ENCODE measurements at places on chromosomes 1 and 21.
A peak's percentile ranks its signal among the peaks of the same experiment; 100 is the strongest.

- no peak for DNase-seq
Measured at GRCh38 chr1:81681114-81681513, 119.6 kb upstream of the ADGRL2 start.

GRCh38 chr1:3741566-3742438 lies 10.4 kb upstream of the CCDC27 start:
- DNase-seq = no peak

DNA sequence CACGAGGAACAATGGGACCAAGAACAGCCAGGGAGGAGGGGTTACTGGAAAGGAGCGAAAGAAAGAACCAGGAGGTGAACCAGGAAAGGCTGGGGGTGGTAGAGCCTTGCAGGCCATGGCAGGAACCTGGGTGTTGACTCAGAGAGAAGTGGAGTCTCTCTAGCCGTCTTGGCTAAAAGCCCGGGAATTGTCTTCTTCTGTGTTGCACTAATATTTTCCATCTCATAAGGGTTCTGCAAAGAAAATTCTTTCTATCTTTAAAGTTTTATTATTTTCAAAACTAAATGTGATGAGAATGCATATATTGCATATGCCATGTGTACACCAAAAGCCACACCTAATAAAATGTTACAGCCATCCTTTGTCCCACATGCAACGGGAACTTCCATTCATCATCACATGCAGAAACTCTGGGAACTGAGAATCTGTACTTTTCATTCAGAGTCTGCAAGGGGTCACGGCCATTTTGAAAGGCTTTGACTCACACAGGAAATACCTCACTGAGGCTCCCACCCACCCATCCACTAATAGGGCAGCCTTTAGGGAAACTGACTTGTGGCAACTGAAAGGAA lies 38.0 kb downstream of the ERG start:
- peak; percentile 42 for DNase-seq

DNA sequence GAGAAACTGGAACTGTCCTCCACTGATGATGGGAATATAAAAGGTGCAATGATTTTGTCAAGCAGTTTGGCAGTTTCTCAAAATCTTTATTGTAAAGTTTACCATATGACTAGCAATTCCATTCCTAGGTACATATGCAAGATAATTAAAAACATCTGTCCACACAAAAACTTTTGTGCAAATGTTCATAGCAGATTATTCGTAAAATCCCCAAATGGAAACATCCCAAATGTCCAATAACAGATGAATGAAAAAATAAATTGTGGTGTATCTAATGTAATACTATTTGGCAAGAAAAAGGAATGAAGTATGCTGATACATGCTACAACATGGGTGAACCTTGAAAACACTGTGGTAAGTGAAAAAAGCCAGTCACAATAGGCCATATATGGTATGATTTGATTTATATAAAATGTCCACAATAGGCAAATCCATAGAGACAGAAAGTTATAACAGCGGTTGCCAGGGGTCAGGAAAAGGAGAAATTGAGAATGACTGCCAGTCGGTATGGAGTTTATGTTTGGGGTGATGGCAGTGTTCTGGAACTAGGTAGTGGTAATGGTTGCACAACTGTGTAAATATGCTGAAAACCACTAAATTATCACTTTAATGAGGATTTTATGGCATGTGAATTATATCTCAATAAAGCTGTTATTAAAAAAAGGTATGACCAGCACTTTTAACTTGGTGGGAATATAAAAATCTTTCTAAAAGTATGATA lies 81.7 kb upstream of the BEND5 start:
- peak; percentile 62 for DNase-seq

DNA sequence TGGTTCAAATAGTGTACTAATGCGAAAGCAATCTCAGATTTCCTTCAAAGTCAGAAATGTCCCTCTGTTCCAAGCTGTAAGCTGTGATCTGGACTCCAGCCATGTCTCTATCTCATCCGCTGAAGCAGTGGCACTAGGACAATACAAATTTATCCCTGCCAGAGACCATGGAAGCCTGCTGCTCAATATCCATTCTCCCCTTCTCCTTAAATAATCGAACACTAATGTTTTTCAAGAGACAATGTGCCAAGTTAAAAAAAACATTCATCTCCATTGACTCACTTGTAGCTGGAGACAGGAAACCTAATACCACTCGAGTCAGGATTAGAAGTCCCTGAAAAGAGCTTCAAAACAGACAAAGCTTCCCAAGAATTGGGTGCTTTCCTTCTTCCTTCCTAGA lies 38.5 kb upstream of the PGBD5 start:
- no peak for DNase-seq

- DNase-seq = no peak
Measured at GRCh38 chr21:35504951-35505466, 455.9 kb upstream of the RUNX1 start.

DNA sequence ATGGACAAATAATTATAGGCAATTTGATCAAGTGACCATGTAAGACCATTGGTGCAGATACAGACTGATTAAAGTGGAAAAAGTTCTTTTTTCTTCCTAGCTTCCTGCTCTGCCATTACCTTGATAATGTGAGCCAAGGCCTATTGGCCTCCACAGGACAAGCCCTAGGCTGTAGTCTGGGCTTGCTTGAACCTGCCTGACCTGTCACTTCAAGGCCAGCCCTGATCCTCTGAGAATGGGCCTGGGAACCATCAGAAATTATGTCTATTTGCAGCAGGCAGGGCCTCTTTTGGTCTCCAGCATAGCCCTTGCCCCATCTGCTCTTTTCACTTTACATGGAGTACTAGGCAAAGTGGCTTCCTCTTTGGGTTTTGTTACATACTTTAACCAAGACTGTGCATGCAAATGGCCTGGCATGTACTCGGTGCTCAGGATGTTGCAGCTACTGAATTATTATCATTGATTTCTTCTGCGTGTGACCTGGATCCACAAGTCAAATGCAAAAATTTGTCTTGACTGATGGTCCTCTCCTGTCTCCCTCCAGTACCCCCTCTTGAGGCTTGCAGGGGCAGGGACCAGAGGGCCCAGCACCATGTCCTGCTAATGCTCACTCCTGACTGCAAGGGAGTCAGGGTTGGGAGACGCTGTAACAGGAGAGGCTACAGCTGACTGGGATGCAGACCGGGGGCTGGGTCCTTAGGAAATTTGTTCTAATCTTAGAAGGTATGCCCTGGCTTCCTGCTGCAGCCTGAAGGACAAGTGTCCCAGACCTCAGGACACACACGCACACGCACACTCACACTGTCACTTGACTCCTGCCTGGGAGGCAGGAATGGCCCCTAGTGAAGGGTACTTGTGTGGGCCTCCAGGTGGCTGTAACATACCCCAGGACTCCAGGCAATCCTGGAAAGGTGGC lies 39.4 kb downstream of the RCSD1 start:
- DNase-seq = no peak

GRCh38 chr1:107782217-107782845 lies 182.6 kb downstream of the VAV3 start:
- DNase-seq = peak; percentile 65

GRCh38 chr1:40593449-40594186 lies 62.2 kb downstream of the ZNF684 start:
- no peak for DNase-seq

GRCh38 chr1:245475961-245476516 lies 321.3 kb downstream of the KIF26B start:
- peak; percentile 8 for DNase-seq

DNA sequence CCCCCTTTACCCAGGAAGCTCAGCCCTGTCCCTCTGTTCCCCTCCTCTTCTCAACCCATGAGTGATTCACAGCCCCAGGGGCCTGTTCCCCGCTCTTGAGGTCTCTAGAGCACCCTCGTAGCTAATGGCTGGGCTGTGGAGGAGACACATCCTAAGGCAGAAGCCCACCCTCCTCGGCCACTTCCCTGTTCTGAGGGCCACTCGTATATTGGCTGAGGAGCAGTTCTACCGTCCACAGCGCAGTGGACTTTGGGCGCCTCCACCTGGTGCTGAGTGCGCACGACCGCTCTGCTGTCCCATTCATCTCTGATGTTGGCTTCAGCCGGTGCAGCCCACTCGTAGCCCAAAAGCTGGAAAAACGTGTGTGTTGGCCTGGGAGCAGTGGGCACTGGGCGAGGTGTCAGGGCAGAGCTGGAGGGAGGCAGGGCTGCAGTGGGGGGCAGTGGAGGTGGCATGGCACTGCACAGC lies 24.5 kb upstream of the PKP1 start:
- DNase-seq = no peak

- peak; percentile 80 for DNase-seq
Measured at GRCh38 chr1:57889676-57890320, 465.9 kb upstream of the DAB1 start.

GRCh38 chr1:100657876-100658715 lies 61.4 kb upstream of the VCAM1 start:
- no peak for DNase-seq

DNA sequence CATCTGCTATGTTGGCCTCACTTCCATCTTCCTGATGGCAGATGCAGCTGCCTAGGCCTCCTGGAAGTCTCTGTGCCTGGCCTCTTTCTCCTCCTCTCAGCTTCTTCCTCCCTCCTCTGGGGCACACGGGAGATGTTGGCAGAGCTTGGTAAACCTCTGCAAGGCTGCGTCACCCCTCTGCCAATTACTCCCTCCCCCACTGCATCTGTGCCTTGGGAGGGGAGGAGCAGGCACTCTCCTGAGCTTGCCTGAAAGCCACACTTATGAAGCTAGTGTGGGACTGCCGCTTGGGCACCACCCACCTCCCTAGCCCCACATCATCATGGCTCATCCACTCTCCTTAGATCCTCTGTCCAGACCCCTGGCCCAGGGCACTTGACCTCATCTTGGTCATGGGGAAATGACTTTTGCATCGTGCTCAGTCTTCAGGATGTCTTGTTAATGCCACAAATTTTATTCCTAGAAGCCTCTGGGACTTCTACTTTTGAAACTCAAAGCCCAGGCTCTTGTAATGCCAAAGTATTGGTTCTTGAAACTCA lies 7.3 kb upstream of the TMEM51 start:
- no peak for DNase-seq

GRCh38 chr1:164604541-164604940 lies 45.6 kb downstream of the PBX1 start:
- peak; percentile 60 for DNase-seq

- no peak for DNase-seq
Measured at GRCh38 chr1:9397997-9398526, 105.4 kb downstream of the SPSB1 start.

DNA sequence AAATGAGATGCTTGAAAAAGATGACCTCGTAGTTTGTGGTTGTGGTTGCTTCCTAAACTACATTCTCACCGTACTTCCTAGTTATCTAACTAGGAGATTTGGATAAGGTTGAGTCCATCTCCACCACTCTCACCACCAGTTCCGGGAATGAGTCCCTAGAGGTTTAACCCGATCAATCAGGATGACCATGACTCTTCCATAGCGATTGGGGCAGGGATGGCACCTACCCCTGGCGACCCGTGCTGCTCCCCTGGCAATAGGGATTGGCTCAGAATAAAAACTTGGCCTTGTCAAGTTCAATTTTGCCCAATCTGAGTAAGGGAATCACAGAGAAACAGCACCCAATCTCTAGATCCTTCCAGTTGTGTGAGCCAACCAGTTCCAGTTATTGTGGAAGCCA lies 2.7 kb upstream of the MIS18A start:
- DNase-seq = peak; percentile 24

DNA sequence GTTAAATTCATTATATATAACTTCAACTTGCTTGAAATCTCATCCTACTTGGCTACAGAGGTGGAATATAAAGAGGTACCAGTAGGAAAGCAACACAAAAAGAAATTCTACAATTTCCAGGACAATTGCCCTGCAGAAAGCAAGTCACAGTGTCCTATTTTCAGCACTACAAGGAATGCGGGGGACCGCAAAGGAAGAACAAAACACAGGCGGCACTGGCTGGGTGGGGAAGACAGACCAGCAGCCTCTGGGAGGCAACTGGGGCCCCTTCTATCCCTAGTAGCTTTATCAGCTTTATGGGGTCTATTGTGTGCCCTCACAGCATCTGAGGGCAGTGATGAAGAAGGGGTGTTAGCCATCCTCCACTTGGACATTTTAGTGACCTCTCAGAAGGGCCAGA lies 30.5 kb downstream of the SLC9A1 start:
- DNase-seq = no peak

DNA sequence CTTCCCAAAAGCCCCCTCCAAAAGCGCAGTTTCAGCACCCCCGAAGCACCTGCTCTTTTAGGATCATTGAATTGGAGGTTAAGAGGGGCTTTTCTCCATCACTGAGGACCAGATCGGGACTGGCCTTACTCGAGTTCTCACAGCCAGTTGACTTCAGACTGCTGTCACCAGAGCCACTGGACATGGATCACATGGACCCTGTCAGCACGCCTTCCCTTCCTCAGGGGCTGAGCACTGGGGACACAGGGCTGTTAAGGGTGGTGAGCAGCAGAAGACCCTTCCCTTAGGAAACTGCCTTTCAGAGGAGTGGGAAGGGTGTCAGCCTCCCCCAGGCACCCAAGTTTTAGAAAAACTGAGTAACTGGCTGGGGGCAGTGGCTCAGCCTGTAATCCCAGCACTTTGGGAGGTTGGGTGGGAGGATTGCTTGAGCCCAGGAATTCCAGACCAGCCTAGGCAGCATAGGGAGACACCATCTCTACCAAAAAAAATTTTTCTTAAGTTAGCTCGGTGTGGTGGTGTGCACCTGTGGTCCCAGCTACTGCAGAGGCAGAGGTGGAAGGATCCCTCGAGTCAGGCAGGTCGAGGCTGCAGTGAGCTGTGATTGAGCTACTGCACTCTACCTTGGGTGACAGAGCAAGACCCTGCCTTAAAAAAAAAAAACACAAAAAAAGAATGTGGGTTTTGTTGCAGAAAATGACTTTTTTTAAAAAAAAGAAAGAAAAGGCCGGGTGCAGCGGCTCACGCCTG lies 584 bp upstream of the FGR start:
- no peak for DNase-seq

GRCh38 chr1:32311709-32312393 lies 20.0 kb downstream of the HDAC1 start:
- no peak for DNase-seq

DNA sequence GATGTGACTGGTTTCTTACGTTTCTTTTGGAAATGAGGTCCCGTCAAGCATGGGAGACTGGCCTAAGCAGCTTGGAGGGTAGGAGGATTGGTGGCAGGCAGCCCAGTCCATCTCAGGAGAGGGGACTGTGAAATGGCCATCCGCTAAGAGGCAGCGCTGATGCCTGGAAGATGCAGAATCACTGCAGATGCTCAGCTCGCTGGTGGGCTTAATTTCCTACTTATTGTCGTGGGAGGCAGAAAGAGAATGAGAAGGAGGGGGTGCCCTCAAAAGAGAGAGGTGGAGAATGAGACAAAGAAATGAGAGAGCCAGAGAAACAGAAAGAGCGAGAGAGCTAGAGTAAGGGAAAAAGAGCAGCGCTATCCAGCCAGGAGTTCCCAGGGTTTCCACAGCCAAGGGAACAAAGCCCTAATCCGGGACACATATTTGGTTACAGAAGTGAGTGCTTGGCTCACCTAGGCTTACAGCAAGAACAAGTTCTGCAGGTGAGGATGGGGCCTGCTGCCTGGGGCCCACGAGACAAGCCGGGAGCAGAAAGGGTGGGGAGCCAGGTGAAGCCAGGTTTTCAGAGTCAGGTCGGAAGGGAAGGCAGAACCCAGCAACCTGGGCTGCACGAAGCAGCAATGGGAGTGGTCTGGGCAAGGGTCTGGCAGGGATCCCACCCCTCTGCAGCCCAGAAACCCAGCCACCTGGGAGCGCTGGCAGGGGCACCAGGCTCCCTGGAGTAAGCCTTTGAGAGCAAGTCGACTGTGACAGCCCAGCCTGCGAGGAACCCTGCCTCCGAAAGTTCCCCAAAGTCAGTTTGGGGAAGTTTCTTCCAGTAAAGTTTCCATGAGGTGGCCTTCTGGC lies 5.8 kb downstream of the ECE1 start:
- no peak for DNase-seq

Data from fibroblast of mammary gland (primary cell).